ENCODE measurements at places on chromosomes 16 and 17. TPM values are rescaled to one million over a fixed set of nuclear protein-coding genes. Genes with fewer than 3 reads are reported as not detected.

SHISA6 gene
- total RNA-seq, result 0.88 TPM

BORCS6 gene
- 17.0 TPM for total RNA-seq

SLC52A1 gene
- total RNA-seq, result 0.11 TPM

NTN3 gene
- total RNA-seq, result 0.13 TPM

- peak; percentile 48 for DNase-seq
These were observed 5.9 kb downstream of the BAIAP2 start for GRCh38 chr17:81040791-81041337.

GRCh38 chr16:69520800-69521602, 44.8 kb upstream of the NFAT5 start:
- DNase-seq, result no peak

DNA sequence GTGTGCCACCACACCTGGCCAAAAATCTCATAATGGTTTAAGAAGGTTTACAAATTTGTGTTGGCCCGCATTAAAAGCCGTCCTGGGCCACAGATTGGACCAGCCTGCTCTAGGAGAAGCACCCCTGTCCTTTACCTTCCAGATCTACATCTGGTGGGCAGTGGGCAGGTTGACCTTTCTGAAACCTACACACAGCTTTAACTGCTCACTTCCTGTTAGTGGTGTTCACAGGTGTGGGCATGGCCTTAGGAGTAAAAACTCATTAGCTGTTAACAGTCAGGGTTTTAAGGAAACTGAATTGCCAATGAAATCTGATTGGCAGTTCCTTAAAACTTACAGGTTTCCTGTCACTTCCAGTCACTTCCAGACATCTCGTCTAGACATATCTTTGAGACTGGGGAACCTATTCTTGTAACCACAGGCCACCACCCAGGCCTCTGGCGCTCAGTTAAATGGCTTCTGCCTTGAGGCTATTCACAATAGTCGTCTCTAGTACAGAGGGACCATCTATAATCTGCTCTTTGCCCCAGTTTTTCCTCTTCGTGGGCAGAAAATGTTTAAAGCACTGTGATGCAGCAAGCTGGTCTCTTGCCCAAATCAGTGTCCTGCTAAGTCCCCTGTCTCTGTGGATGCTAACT, 29.3 kb downstream of the GNGT2 start:
- DNase-seq, result no peak

- DNase-seq, result no peak
These were observed 306.1 kb upstream of the XYLT1 start for GRCh38 chr16:17776888-17777287.

- peak; percentile 87 for DNase-seq
These were observed 111.0 kb upstream of the NETO2 start for GRCh38 chr16:47254756-47255155.

DNA sequence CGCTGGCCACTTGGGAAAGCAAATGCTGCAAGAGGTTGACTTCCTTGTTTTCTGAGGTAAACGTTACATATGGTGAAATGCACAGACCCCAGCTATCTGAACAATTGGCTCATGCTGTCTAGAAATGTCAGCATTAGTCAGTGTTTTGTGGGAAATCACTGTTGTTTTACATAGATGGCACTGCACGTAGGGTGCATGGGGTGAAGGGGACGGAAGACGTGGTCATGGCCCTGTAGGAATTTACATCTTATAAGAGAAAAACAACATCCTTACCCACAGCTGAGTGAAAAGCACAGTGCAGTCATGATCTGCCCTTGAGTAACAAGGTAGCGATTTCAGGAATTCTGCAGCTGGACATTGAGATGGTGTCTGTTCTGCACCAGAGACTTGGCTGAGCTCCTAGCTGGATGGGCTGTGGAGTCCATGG, 15.2 kb downstream of the RPTOR start:
- peak; percentile 48 for DNase-seq

DNA sequence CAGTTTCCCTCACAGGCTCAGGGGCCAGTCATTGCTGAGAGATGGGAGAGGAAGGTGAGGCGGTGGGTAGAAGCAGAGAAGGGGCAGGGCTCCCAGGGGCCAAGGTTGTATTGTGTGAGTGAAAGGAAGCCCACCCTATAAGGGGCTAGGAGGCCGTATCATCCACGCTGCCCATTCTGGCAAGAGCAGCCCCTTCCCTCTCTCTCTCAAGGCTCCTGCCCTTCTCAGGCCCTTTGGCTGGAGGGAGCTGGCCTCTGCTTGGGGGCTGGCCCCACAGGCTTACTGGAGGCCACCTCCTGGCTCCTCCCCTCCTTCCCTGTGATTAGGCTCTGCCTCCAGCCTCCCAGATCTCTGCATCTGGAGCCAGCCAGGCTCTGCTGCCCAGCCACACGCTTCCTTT, 7.6 kb downstream of the TBKBP1 start:
- DNase-seq, result no peak

- peak; percentile 65 for DNase-seq
These were observed 17.6 kb upstream of the SSTR5 start for GRCh38 chr16:1054660-1055556.

DNA sequence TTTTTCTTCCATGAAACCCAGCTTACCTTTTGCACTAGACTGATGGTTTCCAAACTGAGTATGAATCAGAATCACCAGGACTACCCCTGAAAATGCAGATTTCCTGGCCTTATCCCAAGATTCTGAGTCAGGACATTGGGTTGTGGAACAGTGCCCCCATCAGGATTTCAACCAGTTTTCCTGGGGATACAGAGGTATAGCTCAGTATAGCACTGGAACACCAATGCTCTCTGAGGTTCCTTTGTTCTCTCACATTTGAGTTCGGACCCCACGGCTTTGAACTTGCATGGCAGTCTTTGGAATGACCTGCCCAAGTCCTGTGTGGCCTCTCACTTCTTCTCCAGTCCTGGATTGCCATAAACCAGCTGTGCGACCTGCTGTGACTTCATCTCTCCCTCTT, 12.8 kb upstream of the CCL8 start:
- peak; percentile 32 for DNase-seq

DNA sequence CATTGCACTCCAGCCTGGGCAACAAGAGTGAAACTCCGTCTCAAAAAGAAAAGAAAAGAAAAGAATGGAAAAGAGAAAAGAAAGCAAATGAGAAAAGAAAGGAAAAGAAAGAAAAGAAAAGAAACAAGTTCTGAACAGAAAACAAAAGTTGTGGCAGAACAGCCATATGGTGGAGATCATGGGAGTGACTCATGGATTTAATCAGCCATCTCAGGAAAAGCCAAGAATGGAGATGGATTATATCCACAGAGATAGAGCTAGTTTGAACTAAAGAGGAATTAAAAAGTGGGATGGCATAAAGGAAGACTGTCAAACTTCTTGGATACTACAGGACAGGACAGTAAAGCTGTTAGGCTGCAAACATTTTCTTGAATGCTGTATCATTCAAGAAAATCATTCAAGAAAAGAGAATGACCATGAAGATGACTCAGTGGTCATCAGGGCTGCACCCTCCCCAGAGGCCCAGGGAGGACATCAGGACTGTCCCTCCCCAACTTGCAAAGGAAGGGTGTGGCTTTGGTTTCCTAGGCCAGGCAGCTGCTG, 120.6 kb downstream of the USP22 start:
- no peak for DNase-seq
